ENCODE measurements at places on chromosomes 2 and 18.

GRCh38 chr2:196836440-196836839, 27.3 kb upstream of the C2orf66 start:
- no peaks in the 10 kb centered on the region for H3K4me1 ChIP-seq
- H3K4me3 ChIP-seq = no peak overlapping the region
- no peak for DNase-seq

GRCh38 chr18:63953811-63954210, 4.7 kb downstream of the HMSD start:
- H3K36me3 ChIP-seq = no peaks in the 10 kb centered on the region
- H3K4me3 ChIP-seq = no peak overlapping the region
- no peaks in the 10 kb centered on the region for H3K4me1 ChIP-seq
- peaks cover 6% of the 10 kb centered on the region for H3K27me3 ChIP-seq
- DNase-seq = no peak
- H3K27ac ChIP-seq = no peak overlapping the region

DNA sequence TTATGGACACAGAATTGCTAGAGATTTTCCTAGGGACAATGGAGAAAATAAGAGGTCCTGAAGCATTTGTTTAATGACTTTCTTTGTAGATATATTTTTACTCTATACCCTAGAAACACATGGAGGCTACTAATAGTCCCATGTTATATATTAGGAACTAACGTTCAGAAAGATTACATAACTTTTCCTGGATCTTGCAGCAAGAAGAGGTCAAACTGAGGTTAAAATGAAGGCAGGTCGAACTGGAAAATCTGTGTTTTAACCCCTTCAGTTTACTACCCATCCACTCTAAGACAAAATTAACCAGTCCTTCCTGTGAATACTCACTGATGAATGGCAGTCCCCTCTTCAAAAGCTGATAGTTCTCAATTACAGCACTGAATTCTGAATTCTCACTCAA, 1415.8 kb upstream of the CELF4 start:
- no peaks in the 10 kb centered on the region for H3K27me3 ChIP-seq
- DNase-seq = no peak
- no peaks in the 10 kb centered on the region for H3K36me3 ChIP-seq
- peaks cover 8% of the 10 kb centered on the region for H3K4me1 ChIP-seq
- H3K4me3 ChIP-seq = no peak overlapping the region

GRCh38 chr2:176680916-176681516, 411.8 kb downstream of the MTX2 start:
- H3K27ac ChIP-seq = no peak overlapping the region
- no peaks in the 10 kb centered on the region for H3K36me3 ChIP-seq
- DNase-seq = no peak
- H3K27me3 ChIP-seq = peaks cover 4% of the 10 kb centered on the region

DNA sequence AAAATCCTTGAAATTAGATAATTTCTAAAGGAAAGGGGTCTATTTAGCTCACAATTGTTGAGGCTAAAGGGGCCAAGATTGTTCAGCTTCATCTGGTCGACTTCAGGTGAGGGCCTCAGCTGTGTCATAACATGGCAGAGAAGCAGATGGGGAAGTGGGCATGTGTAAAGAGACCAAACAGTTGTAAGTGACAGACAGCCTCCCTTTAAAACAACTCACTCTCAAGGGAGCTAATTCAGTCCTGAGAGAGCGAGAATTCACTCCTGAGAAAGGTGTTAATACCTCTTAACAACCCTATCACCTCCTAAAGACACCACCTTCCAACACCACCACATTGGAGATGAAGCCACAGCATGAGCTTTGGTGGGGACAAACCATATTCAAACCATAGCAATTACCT, 62.4 kb downstream of the KCMF1 start:
- no peak overlapping the region for H3K4me3 ChIP-seq
- H3K4me1 ChIP-seq = peaks cover 5% of the 10 kb centered on the region
- no peaks in the 10 kb centered on the region for H3K27me3 ChIP-seq
- H3K27ac ChIP-seq = no peak overlapping the region

- no peaks in the 10 kb centered on the region for H3K27me3 ChIP-seq
- no peak for DNase-seq
- no peaks in the 10 kb centered on the region for H3K4me1 ChIP-seq
- H3K27ac ChIP-seq = no peak overlapping the region
- no peak overlapping the region for H3K4me3 ChIP-seq
Observed at GRCh38 chr2:107669335-107669734, 157.4 kb upstream of the RGPD4 start.

Data from type B pancreatic cell (in vitro differentiated cells).